ENCODE measurements at places on chromosomes 3 and 15.

- no peak for DNase-seq
These were observed 132.6 kb upstream of the TNIK start for GRCh38 chr3:171592786-171593185.

- no peak for DNase-seq
These were observed 7.7 kb downstream of the RAF1 start for GRCh38 chr3:12656193-12656592.

DNA sequence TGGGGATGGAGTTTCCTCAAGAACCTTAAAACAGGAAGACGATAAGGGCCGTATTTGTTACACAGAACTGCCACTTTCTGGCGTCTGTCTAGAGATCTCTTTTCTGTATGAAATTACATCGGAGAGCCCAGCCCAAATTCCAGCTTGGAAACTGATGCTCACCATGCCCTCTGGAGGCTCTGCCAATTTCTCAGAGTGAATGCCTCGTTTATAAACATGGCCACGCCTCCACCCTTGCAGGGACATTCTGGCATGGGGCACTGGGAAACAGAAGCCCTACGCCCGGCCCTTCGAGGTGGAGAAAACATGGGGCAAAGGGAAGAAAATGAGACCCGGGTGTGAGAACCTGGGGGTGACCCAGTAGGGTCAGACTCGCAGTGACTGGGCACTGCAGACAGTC is 53.4 kb upstream of the SEC13 start:
- no peak for DNase-seq

DNA sequence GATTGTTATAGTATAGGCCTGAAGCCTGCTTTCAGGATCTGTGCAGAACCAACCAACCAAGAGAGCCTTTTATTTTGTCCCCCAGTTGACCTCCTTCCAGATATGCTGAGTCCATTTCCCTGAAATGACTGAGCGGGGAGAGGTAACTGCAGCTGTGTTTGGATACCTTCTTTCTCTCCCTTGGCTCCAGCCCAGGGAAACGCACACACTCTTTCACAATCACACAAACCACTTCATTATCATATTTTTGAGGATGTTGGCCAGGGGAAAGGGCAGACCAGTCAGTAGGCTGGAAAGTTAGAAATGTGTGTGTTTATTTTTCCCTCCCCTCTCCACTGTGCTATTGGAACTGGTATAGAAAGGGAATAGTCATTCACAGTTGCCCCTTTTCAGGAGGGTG is 417.7 kb upstream of the TBL1XR1 start:
- DNase-seq = no peak

- no peak for DNase-seq
These were observed 59.8 kb downstream of the SFMBT1 start for GRCh38 chr3:52986049-52986448.

GRCh38 chr3:29568355-29568754 is 287.5 kb downstream of the RBMS3 start:
- no peak for DNase-seq

DNA sequence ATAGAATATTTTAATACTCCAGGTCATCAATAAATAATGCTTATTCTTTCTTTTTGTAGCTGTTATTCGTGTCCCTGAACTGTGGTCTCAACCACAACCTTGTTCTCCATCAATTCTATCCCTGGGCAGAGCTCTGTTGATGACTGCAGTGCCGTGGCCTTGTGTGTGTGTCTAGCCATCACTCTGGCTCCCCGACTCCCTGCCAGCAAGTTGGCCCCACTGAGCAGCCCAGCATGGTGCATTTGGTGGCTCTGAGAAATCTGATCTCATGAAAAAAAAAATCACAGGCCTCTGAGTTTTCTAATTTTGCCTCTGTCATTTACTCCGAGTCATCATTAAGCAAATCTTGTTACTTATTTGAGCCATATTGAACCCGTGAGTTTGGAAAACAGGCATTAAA is 164.7 kb downstream of the GOLGA6L6 start:
- no peak for DNase-seq

GRCh38 chr15:58521293-58521991 is 89.7 kb downstream of the LIPC start:
- DNase-seq = no peak

DNA sequence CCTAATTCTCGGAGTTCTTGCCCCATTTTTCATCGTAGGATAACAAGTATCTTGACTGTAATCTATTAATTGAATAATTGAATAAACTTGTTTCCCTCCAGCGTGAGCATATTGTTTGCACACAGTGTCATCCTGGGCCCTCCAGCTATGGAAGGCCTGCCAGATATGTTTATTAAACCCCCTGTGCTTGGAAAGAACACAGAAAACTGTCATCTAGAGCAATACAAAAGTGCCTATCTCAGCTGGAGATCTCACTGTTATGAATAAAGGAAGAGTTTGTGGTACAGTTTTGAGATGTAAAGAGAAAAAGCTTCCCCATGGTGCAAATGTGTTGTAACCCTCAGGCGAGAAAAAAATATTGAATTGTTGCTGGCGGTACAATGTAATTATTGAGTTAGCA is 405.9 kb downstream of the SOX2 start:
- DNase-seq = no peak

- no peak for DNase-seq
These were observed 526.8 kb upstream of the CCDC54 start for GRCh38 chr3:106850437-106850836.

GRCh38 chr15:39747326-39747725 is 35.3 kb downstream of the FSIP1 start:
- no peak for DNase-seq

DNA sequence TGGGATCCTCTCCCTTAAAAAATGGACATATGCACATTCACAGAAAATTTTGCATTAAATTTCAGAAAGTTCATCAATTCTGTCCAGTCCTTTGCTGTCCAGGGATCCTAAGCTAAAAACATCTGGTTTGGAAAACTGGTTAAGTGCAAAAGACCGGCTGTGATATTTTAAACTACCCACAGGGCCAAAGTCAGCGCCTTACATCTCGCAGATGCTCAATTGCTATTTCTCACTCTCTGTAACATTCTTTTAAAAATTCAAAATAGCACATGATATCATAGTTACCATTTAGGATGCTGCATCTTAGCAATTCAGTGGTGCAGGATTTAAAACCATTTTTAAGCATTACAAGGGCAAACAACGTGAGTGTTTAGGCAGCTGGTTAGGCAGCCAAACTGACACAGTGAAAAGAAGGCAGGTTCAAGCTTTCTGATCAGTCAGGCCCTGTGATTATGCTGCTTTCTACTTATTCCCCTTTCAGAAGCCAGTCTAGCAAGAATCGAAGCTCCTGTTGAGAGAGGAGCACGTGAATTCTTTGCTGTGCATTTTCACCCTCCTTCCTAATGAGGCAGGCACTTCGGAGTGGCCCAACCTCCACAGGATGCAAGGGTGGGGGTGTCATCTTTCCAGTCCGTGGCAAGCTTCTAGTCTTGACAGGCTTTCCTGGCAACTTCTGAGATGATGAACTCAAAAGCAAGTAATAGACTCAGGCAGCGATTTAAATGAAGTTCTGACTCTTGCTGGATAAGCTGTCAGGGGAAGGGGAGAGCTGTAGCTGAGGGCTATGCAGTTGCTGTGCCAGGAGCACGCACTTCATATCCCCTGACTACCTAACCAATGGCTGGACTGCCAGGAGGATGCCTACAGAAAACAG is 8.8 kb downstream of the PRICKLE2 start:
- no peak for DNase-seq

DNA sequence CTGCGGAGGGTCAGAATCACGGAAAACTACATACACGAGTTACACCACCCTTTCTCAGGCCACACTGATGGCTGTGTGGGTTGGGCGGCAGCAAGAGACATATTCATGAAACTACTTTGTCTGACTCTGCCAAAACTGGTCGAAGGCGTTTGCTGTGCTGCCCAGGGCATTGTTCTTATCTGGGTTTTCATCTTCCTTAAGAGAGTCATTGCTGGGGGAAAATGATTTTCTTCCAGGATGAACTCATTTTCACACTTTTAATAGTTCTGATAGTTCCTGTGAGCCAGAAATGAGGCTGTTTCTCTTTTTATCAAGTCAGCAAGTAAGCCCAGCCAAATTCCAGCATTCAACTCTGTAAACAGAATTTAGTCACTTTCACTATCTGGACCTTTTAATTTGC is 47.6 kb downstream of the TRIM71 start:
- no peak for DNase-seq

DNA sequence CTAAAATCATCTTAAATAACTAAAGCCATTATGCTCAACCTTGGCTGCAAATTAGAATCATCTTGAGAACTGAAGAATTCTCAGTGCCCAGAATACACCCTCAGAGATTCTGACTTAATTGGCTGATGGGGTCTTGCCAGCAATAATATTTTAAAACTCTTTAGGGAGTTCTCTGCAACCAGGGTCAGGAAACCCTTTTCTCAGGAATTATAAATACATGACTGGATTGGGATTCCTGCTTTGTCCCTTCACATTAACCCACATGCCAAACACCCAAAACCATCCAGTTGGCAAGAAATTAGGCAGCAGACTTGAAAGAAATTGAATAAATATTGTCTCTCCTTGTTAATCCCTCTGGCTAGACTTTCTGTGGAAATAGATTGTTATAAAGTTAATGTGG is 482.3 kb upstream of the NECTIN3 start:
- no peak for DNase-seq

- no peak for DNase-seq
These were observed 60.4 kb downstream of the MLH1 start for GRCh38 chr3:37053753-37054152.

DNA sequence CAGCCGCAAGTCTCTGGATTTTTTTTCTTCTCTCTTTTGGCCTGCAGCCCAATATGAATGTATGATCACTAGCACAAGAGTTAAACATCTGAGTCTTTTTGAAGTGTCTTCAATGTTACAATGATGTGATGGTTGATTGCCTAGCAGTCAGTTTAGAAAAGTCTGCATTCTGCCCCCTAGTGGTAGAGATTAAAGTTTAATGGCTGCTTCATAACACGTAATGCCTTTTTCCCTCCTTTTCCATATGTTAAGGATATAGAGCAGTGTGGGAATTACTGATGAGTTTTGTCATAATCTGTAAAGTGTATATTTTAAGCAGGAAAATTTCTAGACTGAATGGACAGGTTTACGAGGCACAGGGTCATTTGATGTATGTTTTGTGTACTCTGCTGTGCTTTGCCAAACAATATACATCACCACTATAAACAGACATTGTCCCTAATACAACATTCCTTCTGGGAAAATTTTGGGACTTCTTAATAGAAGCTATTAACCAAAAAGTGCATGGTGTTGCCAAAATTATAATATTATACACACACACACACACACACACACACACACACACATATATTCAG is 1038.5 kb upstream of the NR2F2 start:
- DNase-seq = no peak

GRCh38 chr3:23389686-23390085 is 186.6 kb downstream of the UBE2E2 start:
- DNase-seq = no peak

- DNase-seq = no peak
These were observed 690.4 kb upstream of the NAALADL2 start for GRCh38 chr3:174168538-174169254.

DNA sequence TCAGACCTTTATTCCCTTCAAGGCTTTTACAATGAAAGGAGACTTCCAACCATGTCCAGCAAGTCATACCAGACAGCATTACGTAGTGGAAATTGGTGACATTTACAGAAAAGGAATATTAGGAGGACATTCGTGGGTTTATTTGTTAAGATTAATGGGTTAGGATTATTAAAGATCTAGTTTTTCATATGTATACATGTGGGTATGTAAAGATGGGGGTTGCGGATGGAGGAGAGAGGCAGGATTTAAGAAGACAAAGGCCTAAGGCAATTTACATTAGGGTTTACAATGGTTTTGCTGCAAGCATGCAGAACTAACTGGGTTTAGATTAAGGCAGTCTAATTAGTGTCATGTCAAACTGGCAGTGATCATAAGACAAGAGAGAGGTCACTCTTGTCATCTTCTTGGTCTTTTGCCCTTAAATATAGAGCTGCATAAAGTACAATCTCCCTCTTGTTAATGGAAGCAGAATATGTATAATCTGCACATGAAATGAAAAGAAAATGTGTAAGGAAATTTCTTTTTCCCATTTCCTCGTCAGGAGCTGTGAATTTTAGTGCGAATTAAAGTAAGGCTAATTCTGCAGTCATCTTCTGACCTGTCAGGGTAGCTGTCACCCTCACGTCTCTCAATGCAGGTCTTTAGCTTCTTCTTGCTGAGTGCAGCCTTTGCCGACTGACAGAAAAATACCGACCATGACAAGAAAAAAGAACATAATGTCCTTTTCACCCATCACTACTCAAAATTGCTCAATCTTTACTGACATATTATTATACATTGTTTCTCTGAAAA is 258.9 kb upstream of the MEIS2 start:
- no peak for DNase-seq

DNA sequence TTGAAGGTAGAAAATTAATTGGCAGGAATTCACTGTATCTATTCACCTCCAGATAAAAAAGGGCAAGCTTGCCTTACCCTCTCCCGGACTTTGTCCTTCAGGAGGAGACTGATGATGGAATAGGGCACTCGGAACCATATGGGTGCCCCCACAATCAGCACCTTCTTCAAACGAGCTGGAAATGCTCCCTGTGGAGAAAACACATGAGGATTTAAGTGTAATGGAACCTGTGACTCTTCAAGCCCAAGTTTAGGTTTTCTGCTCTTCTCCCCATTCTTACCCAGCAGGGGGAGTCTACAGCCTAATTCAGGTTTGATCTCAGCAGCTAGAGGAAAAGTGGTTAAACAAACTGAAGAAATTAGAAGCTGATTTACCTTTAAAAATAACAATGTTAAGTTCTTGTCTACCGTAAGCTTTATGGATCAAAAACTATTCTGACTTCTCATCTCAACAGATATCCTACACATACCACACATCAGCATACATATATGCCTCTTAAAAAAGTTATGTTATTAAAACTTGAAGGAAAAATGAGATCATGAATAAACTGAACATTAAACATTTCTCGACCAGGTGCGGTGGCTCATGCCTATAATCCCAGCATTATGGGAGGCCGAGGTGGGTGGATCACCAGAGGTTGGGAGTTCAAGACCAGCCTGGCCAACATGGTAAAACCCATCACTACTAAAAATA is 57.5 kb upstream of the SIN3A start:
- DNase-seq = no peak

- DNase-seq = no peak
These were observed 294.1 kb downstream of the NTRK3 start for GRCh38 chr15:87962428-87962827.

DNA sequence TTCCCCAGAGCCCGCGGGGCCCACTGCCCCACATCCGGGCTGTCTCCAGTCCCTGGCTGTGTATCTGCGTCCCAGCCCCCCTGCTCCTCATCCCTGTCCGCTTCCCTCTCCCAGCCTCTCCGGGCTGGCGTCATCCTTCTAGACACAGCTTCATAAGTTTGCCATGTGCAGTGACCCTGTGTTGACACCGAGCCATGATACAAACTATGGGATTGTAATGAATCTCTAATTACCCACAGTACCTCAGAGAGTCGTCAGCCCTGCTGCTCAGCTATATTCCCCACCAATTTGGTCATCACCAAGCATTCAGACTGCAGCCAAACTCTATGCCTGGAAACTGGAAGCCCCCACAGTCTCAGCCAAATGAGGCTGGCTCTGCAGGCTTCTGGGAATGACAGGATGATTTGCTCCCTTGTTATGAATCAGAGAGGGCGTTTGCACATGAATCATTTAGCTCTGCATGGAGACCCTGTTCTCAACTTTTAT is 466.1 kb upstream of the ATP11B start:
- DNase-seq = no peak
